ENCODE measurements at places on chromosomes 3 and 15.

GRCh38 chr15:40932649-40933516 is 3.7 kb downstream of the DLL4 start:
- no peak for DNase-seq

DNA sequence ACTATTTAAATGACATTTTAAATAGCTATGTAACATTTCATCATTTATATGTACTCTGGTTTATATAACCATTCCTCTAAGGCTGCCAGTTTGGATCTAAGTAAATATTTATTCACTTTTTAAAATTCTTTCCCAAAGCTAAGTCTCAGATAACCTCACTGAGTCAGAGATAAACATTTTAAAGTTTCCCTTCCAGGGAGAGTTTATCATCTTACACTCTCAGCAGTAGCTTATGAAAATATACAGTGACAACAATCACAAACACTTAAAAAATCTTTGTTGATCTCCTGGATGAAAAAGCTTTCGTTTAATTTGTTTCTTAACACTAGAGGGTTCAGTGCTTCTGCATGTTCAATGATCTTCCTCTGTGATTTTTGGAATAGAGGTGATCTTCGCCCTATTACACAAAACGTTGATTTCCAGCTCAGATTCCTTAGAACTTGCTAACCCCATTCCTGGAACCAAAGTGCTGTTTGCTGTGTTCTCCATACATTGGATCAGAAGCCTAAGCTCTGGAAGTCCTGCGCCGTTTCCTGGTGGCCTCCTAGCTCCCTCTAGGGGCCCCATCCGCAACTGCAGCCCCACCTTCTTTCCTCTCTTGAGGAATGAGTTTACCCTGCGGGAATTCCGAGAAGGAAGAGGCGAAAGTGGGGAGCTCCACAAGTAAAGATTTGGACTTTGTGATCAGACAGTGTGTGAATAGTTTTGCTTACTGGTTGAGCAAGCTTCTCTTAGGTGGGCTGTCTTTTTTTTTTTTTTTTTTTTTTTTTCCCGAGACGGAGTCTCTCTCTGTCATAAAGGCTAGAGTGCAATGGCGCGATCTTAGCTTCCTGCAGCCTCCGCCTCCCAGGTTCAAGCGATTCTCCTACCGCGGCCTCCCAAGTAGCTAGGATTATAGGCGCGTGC is 29.3 kb upstream of the SACM1L start:
- DNase-seq = peak; percentile 71

DNA sequence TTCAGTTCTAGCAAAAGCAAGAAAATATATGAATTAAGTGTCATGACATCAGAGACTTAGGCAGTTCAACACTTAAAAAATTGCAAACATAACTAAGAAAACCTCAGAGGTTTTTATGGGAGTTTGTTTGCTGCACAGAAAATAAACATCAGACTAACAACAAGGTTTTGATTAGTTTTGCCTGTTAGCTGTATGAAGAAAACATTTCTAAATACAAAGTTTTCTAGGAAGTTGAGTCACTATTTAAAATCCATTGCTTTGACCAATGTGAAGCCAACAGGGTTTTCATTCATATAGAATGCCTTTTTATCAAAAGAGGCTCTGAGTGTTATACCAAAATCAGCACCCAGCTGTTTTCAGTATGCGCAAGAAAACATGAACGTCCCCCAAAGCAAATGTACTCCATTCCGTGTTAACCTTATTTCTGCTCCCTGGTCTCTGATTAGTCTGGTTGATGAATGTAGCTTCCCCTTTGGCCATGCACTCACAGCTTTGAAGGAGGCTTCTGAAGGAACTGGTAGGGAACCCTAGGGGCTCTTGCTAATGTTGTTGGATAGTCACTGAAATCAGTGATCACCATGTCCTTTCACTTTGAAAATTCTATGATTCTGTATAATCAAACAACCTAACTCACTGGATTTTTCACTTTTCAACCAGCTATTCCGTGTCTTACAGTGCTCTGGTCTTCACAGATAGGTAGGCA is 89.6 kb upstream of the TSEN2 start:
- no peak for DNase-seq

DNA sequence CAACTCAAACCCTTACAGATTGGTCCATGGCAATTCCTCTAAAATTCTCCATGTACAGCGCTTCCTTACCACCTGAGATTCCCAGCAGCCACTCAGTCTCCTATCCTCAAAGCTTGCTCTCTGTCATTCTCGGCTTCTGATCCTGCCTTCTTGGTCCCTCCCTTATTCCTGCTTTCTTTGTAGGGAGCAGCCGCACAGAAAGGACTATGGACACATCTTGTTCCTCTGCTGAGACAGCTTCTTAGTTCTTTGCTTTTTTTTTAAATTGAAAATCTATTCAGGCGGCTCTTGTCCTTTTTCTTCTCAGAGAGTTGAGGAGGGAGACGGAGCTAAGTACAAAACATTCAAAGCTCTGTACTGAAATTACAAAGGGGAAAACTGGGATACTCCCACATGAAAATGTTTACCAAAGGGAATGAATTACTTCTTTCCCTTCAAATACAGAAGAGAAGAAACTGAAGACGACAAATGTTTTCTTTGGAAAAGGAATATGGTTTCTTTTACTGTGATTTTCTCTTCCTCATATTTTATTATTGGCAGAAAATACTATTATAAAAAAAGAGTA is 285.1 kb downstream of the IL20RB start:
- DNase-seq = no peak

DNA sequence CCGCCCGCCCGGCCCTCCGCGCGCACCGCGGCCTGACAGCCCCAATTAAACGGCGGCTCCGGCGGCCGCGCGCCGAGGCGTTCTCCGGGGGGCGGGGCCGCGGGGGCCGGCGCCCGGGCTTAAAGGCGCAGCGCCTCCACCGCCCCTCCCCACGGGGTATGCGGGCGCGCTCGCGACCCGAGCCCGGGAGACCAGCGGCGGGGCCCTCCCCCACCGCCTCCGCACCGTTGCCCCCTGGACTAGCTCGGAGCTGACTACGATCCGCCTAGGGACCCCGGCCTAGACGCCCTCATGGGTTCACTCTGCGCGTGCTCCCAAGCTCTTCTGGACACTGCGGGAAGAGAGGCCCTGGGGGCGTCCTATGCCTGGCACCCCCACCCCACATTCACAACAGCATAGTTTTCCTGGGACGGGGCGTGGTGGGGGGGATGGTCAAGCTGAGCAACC is at the start of gene DUSP7:
Gene DUSP7 (minus strand): TSS at position 51 of the 447 bp plus-strand sequence. CDS start 205 bp downstream, outside the sequence.
- peak; percentile 89 for DNase-seq

GRCh38 chr3:166902374-166902773 is 477.7 kb downstream of the ZBBX start:
- peak; percentile 42 for DNase-seq
